Activated T-helper 1 cell treated with Interleukin-2 at 50 U/mL for 16 hours (primary cell): ENCODE measurements at places on chromosomes 12 and 14.

GRCh38 chr14:60618241-60618640 lies 31.0 kb downstream of the SIX1 start:
- DNase-seq = no peak

GRCh38 chr14:59321626-59321949 lies 133.1 kb downstream of the DAAM1 start:
- no peak for DNase-seq

DNA sequence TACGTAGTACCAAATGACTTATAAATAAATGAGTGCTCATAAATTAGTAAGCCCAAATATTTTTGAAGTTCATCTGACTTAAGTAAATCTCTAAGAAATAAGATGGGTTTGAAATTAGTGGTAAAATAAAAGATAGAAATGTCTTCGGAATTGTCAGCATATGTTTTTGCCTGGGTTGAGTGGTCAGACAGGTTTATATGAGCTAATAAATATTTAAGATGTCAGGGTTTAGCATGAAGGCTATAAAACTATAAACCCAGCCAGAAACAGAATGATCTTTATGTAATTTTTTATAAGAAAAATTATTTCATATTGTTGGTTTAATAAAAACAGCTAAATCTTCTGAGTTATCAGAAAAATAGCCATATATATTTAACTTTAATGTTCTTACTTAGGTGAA lies 37.3 kb downstream of the JAG2 start:
- DNase-seq = no peak

GRCh38 chr14:105889666-105890473 lies 363.5 kb downstream of the TMEM121 start:
- no peak for DNase-seq

- DNase-seq = no peak
Observed at GRCh38 chr12:124049451-124050094, 76.6 kb downstream of the ZNF664 start.

DNA sequence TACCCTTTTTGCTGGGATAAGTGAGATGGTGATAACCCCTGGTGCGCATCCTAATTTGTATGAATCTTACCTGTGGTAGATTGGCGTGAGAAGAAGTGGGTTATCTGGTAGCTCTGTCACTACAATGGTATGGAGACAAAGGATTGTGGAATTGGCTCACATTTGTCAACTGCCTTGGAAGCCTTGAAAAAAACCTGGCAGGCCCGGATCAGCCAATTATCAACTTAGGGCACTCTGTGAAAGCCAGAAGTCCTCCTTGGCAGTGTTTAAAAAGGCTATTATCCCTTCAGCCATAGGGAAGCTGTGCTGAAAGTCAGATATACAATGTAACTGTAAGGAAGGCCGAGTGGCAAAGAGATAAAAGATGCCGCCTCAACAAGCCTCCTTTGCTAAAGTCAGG lies 56.5 kb downstream of the WASHC3 start:
- no peak for DNase-seq

DNA sequence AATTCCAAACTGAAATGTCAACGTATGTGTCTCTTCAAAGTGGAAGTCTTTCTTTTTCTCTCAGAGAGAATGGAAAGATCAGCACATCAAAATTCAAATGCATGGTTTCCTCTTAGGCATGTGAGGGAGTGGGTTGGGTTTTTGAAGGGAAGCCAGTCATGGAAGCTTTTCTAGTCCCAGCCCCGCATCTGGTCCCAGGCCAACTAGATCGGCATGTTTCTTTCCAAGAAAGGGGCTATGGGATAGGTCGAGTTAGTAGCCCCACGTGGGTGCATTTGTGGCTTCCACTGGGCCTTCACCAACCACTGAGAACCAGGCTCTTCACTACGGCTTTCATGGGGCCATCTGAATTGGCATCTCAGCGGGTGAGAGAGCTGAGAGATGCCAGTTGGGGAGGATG lies 6.6 kb downstream of the C1S start:
- no peak for DNase-seq

DNA sequence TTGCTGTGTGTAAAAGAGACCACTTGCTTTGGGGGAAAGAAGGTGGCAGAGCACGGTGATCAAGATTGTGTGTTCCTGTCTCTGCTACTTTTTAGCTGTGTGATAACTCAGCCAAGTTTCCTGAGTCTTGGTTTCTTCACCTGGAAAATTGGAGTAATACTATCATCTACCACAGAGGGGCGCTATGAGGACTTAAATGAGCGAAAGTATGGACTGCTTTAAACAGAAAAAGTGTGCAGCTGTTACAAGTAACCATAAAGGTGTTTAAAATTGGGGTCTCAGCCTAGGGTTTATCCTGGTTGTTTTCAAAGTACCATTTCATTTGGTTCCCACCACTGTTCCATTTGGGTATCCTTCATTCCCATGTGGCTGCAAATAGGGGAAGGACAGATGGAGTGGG lies 65.9 kb upstream of the WSCD2 start:
- no peak for DNase-seq

DNA sequence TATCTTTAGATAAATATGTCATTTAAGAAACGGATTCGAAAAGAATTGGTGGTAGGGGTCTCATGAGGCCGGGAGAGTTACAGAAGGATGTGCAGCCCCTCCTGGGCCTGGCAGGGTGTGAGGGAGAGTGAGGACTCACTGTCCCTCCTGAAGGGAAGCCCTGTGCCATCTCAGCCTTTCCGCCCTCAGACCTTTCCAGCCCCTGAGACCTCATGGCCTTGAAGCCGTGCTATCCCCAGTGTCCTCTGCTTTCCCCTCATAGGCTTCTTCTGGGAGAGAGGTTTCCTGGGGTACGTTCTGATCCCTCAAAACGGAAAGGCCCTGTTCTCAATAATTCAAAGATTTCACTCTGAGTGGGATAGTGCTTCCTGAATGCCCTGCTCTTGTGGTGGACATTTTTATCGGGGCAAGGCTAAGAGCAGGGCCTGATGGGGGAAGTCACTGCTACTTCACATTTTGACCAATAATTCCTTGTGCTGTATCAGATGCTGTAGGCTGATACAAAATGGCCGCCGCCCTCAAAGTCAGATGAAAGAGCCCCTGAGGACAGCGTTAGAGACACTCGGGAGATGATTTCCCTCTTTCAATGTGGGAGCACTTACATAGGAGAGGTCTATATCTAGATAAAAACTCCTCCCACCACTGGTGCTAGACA lies 1.3 kb downstream of the CD4 start:
- no peak for DNase-seq

DNA sequence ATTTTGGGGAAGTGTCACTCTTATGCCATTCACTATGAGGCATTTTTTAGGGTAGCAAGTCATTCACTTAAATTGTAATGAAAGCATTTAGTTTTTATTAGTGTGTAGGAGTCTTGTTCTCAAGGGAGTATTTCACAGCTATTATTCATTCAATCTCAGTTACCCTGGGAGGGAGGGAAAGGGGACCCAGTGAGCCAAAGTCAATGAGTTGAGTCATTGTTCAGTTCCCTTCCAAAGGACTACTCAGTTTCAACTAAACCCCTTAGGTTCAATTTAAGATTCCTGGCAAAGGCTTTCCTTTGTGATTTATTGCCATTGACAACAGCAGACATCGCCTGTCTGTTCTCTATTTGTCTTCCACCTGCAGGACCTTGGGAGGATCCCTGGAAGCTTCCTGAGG lies 29.3 kb upstream of the RASSF8 start:
- no peak for DNase-seq

DNA sequence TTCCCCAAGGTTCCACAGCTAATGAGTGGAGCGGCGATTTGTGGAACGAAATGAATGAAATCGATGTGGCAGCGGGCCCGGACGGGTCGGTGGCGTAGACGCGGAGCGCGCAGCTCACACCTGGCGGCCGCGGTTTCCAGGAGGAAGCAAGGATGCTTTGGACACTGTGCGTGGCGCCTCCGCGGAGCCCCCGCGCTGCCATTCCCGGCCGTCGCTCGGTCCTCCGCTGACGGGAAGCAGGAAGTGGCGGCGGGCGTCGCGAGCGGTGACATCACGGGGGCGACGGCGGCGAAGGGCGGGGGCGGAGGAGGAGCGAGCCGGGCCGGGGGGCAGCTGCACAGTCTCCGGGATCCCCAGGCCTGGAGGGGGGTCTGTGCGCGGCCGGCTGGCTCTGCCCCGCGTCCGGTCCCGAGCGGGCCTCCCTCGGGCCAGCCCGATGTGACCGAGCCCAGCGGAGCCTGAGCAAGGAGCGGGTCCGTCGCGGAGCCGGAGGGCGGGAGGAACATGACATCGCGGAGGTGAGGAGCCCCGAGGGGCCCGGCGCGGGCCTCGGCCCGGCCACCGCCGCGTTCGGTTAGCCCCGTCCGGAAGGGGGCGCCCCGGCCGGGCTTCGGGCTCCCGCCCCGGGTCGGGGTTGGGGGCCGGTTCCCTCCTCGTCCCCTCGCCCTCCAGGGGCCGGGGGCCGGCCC lies at the start of gene PTPN11:
PTPN11 (plus strand) TSS at position 340 of the 689 bp plus-strand sequence; CDS start at position 505, 165 bp downstream.
- DNase-seq = peak; percentile 84

GRCh38 chr12:93723568-93723930 lies 46.4 kb downstream of the CRADD start:
- no peak for DNase-seq

GRCh38 chr12:69660164-69660863 lies 38.8 kb downstream of the BEST3 start:
- DNase-seq = no peak

GRCh38 chr12:62846491-62846890 lies 88.5 kb downstream of the PPM1H start:
- no peak for DNase-seq

- peak; percentile 15 for DNase-seq
Observed at GRCh38 chr14:77459072-77459723, 1.3 kb downstream of the AHSA1 start.
